ENCODE measurements at places on chromosomes 6 and 20.

- DNase-seq: no peak
These were observed 24.9 kb upstream of the VEGFA start for GRCh38 chr6:43744931-43745727.

DNA sequence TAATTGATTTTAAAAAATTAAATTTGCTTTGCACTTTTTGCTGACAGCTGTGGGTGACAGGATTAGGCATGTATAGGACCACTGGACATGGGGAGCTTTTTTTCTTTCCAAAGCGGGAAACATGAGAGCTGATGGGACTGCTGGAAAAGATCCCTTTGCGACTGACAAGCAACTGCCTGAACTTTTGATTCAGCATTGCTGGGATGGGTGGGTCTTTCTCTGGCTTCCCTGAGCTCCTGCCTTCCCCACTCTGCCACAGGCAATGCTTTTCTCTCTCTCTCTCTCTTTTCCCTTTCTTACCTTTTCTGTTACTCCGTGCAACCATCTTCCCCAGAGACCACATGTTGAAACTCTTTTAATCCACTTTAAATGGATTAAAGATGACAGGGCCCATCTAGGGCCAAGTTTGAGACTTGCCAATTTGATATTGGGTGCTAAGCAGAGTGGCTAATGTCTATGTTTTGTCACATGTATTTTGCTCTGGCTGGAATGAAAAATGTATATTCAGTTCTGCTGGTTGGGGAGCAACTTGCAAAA, 33.5 kb upstream of the TPD52L1 start:
- DNase-seq: no peak

DNA sequence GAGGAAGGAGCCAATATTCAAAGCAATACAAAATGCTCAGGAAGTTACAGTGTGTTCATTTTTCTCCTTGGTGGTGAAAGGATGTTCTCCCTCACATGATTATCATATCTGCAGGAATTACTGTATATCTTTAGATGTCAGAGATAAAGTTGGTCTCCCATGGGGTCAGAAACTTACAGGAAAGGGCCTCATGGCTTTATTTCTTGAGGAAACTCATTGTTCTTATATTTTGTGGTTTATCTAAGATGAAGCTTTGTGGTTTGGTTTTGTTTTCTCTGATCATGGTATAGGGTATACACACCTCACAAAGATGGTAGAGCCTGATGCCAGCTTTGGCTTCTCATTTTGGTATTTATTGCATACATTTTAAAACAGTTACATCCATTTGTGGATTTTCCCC, 100.5 kb upstream of the STXBP5 start:
- no peak for DNase-seq

GRCh38 chr6:149233056-149233715, 84.3 kb upstream of the TAB2 start:
- DNase-seq: no peak

GRCh38 chr6:158452191-158452590, 107.7 kb upstream of the TMEM181 start:
- DNase-seq: no peak

DNA sequence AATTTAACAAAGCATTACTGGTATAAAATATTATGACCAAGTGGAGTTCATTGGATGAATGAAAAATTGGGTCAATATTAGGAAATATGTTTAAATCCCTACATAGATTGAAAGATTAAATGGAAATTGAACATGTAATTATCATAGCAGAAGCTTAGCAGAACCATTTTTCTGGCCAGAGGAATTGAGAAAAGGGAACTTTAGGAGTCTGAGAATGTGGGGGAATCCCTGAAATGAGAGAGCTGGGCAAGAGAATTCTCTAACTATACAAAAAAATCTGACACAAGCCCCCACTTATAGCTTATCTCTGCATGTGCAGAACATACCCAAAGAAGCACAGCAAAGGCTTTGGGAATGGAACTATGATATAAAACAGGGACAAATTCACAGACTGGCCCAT, 67.4 kb upstream of the ARHGAP18 start:
- no peak for DNase-seq
